ENCODE measurements at places on chromosomes 4 and X. TPM values are rescaled to one million over a fixed set of nuclear protein-coding genes. Genes with fewer than 3 reads are reported as not detected.

GRCh38 chr4:166987026-166987425, 247.3 kb downstream of the SPOCK3 start:
- no peak for DNase-seq

DNA sequence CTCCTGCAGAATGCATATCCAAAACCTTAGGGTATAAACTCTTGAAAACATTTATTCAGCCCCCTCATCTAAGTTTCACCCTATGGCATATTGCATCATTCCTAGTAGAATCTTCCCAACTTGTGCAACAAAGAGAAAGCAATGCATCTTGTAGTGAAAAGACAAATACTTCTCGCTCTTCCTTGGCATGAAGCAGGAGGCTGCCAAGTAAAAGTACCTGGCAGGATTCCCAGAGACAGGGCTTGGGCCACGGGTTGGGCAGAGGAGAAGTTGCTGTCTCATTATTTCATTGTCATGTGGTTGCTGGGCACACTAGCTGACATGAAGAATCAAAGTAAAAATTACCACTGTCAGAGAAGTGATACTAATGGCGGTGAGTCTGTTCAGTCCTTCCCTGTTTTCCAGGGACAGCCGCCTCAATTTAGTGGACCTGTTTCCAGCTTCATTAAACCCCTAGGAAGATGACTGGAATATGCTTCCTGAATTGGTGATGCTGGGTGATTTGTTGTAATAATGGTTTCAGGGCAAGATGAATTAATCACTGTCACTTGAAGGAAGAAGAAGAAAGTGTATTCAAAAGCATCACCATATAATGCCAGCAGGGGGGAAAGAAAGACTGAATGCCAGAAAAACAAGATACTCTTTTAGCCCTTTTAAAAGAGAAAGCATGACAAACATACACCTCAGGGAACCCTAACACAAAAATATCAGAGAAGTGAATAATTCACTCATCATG, 380.5 kb upstream of the IGFBP7 start:
- no peak for DNase-seq

DNA sequence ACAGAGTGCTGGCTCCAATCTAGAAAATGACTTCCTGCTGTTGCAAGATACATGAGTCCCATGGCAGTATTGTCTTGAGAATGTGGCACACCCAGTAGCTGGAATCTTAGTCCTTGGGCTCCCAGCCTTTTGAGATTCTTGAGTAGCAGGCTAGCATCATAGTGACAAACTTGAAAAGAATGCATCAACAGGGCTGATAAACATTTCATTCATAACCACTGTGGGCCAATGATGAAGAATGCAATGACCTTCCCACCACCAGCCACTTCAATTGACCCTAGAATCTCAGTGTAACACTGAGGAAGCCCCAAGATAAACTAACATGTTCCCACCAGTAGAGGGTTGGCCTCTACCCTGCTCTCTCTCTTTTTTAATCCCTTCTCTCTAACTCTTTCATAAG, 329.3 kb downstream of the GBA3 start:
- DNase-seq = no peak

DNA sequence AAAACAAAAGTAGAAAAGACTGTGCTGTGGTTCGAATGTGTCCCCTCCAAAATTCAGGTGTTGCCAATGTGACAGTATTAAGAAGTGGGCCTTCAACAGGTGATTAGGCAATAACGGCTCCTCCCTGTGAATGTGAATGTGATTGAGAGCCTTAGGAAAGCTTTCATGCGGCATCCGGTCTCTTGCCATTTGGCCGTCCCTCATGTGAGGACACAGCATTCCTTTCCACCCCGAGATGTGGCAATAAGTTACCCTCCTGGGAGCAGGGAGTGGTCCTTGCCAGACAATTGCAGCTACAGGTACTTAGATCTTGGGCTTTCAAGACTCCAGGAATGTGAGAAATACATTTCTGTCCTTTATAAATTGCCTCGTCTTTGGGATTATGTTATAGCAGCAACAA, 129.3 kb downstream of the CPEB2 start:
- DNase-seq = no peak

DNA sequence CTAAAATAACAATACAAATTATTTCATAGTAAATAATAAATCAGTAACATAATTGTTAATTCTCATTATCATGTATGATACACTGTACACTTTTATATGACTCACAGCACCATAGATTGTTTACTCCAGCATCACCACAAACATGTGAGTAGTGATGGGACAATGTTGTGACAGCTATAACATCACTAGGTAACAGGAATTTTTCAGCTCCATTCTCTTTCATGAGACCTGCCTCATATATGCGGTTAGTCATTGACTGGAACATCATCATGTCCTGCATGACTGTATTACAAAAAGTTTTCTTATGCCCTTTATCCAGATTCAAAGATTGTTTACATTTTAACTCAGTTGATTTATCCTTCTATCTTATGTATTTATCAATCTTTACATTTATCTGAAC, 1530.0 kb downstream of the PCDH18 start:
- DNase-seq = no peak

DNA sequence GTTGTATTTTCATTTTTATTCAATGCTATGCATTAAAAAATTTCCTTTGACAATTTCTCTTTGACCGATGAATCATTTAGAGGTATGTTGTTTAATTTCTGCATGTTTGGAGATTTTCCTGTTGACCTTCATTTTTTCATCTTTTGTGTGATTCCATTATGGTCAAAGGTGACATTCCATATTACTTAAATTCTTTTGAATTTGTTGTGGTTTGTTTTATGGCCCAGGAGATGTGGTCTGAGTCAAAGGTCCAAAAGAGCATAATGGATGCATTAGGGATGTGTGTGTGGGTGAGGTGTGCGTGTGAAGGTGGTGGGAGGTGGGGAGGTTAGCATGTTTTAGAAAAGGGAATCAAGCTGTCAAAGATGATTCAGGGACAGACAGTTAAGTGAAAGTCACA, 76.0 kb upstream of the GIMD1 start:
- no peak for DNase-seq

- DNase-seq = no peak
These were observed 249.8 kb upstream of the MAD2L1 start for GRCh38 chr4:120316416-120316815.

GRCh38 chr4:71266090-71266794, 72.6 kb upstream of the SLC4A4 start:
- DNase-seq = no peak

DNA sequence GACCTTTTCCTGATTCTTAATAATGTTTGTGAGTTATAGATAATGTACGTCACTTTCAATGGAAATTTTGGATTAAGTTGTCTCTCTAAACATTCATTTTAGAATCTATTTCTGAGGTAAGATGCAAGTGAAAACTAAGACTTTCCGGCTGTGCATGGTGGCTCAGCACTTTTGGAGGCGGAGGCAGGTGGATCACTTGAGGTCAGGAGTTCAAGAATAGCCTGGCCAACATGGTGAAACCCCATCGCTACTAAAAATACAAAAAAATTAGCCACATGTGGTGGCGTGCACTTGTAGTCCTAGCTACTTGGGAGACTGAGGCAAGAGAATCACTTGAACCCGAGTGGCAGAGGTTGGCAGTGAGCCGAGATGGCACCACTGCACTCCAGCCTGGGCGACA, 524.6 kb upstream of the SLIT2 start:
- DNase-seq = no peak

GRCh38 chr4:86058621-86059020, 301.2 kb downstream of the MAPK10 start:
- no peak for DNase-seq

- no peak for DNase-seq
These were observed 72.6 kb downstream of the UCHL1 start for GRCh38 chr4:41329361-41329760.

- DNase-seq = no peak
These were observed 7.6 kb downstream of the PLAC1 start for GRCh38 chrX:134650701-134651100.

DNA sequence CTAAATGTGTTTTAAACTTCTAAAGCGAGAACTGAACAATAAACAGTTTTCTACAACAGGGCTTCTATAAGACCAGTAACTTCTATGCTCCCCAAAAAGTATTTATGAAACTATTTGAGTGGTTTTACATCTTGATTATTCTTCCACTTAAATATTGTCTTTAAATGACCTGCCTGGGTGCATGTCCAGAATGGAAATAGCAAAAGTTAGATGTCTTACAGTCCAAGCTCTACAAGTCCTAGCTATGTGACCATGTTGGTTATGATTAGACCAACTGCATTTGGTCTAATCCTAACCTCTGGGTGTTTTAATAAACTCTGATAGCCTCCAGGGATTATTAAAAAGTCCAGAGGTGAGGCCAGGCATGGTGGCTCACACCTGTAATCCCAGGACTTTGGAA, 79.0 kb upstream of the ATXN3L start:
- DNase-seq = no peak

GRCh38 chr4:102174719-102175189, 170.5 kb downstream of the SLC39A8 start:
- DNase-seq = no peak

DNA sequence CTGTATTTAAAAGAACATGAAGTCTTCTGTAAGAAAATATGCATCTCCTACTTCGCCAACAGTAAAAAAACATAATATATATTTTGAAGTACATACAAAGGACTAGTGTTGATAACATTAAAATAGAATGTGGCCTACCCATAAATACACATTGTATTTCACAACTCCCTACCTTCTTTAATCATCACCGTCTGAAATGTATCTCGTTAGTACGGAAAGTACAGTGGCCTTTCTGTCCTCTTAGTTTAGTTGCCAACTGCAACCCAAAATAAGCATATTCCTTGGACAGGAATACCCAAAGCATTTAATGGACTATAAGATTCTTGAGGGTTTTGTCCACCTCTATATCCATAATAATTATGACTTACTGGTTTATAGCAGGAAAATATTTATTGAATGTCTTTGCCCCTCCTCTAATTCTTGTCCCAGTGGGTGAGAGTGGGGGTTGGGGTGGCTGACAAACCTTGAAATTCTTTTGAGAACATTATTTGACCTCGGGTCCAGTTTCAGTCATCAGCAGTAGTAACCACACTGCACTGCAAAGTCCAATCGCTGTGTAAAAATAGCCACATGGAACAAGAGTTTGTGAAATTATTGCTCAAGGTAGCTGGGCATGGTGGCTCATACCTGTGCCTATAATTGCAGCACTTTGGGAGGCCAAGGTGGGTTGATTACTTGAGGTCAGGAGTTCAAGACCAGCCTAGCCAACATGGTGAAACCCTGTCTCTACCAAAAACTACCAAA, 474.5 kb downstream of the KLHL13 start:
- no peak for DNase-seq

DNA sequence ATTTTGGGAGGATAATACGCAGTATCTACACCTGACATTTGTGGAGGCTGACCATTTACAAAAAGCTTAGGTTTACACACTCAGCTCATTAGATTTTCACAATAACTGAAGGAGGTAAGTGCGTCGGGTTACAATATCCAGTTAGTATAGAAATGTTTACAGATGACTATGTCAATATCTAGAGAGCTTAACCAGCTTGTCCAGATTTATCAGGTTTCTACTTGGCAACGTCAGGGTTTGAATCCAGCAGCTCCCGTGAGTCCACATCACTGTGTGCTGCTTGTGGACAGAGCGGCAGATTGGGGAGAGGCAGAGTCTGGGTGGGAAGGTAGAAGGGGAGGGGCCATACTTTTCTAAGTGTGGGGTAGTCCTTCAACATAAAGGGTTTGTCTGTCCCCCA, 28.3 kb downstream of the ARHGAP10 start:
- DNase-seq = peak; percentile 8

GRCh38 chrX:152601848-152602616, 35.7 kb upstream of the GABRQ start:
- peak; percentile 32 for DNase-seq

GRCh38 chr4:102247041-102247440, 98.2 kb downstream of the SLC39A8 start:
- DNase-seq = no peak

- no peak for DNase-seq
These were observed 58.1 kb downstream of the RAB40A start for GRCh38 chrX:103461156-103461555.

- DNase-seq = no peak
These were observed 69.9 kb upstream of the TNIP3 start for GRCh38 chr4:121233982-121234381.

DNA sequence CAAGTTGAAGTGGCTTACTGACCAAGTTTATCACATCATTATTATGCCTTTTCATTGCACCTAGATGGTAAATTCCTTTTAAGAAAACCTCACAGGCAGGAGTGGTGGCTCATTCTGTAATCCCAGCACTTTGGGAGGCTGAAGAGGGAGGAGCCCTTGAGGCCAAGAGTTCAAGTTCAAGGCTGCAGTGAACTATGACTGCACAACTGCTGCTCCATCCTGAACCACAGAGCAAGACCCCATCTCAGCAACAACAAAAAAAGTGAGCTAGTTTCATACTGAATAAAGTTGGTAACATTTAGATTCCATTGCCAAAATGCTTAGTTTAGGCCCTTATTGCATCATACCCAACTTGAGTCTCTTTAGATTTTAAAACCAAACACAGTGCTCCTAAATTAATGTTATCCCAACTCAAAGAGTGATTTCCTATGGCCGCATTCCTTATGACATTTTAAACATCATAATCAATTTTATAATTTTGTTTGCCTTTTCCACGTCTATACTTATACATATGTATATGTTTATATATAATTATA, 36.0 kb downstream of the PDS5A start:
- no peak for DNase-seq

DNA sequence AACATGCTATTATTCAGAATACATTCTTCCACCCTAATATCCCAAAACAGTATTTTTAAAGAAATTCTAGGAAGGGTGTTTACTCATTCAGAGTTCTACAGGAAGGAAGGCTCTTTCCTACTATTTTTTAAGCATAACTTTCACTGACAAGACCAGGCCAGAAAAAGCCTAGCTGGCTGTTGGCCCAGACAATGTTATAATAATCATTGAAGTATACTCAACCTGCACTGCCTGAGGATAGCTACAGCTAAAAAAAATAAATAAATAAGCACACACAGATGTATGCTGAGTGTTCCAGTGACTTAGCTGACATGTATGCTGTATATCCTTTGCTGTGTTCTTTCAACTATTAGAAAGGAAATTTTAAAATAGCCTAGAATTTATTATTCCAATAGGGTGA, 145.8 kb upstream of the SPRY1 start:
- no peak for DNase-seq

DNA sequence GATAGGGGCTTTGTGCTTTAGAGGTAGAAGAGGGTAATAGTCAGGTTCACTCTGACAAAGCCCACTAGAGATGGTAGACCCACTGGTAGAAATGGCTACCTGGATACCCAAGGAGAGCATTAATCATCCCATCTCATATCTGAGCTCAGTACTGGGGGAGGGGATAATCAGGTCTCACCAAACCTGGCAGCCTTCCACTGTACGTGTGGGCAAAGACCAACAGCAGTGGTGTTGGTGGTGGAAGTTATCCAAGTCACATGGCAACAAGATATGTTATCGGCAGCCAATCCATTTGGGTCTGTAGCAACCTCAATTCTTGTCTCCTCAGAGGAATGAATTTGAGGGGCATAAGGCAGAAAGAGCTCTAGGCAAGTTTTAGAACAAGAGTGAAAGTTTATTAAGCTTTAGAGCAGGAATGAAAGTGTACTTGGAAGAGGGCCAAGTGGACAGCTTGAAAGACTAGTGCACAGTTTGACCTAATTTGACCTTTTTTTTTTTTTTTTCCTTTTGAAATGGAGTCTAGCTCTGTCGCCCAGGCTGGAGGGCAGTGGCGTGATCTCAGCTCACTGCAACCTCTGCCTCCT, 67.0 kb upstream of the CXCL13 start:
- peak; percentile 65 for DNase-seq

Gene PASD1
- total RNA-seq = not detected

Gene ERAS
- total RNA-seq = not detected

Gene NEIL3
- total RNA-seq = 3.1 TPM

Gene STS
- 2.6 TPM for total RNA-seq

Gene CYLC1
- total RNA-seq = not detected

Gene AFM
- total RNA-seq = not detected

Gene DDX53
- total RNA-seq = not detected

Gene ELF4
- 39.8 TPM for total RNA-seq

Gene GAGE13
- total RNA-seq = not detected

Gene ARX
- total RNA-seq = not detected
